ENCODE measurements at places on chromosomes 3 and 15. TPM values are rescaled to one million over a fixed set of nuclear protein-coding genes. Genes with fewer than 3 reads are reported as not detected.

The CTXND1 gene
- not detected for total RNA-seq

The MUC13 gene
- total RNA-seq: not detected

The GHSR gene
- total RNA-seq: not detected

The NRROS gene
- total RNA-seq: not detected

The SLC51B gene
- total RNA-seq: not detected

The AGBL1 gene
- total RNA-seq: not detected

The RTP1 gene
- total RNA-seq: not detected

The ACKR2 gene
- total RNA-seq: 1.7 TPM

Data from tracheal epithelial cell (primary cell).